ENCODE measurements at places on chromosomes 4 and X. TPM values are rescaled to one million over a fixed set of nuclear protein-coding genes. Genes with fewer than 3 reads are reported as not detected.

Gene CYSLTR1
- not detected for total RNA-seq

Gene PARM1
- total RNA-seq: 0.07 TPM

Gene EGF
- 0.60 TPM for total RNA-seq

Gene MAGEA6
- total RNA-seq: not detected

Gene PALLD
- total RNA-seq: 202 TPM

Gene ABCG2
- total RNA-seq: 2.2 TPM

Measured in foreskin keratinocyte (primary cell).